Coronary artery (tissue), 2 donors: ENCODE measurements at places on chromosomes 4 and X.

DNA sequence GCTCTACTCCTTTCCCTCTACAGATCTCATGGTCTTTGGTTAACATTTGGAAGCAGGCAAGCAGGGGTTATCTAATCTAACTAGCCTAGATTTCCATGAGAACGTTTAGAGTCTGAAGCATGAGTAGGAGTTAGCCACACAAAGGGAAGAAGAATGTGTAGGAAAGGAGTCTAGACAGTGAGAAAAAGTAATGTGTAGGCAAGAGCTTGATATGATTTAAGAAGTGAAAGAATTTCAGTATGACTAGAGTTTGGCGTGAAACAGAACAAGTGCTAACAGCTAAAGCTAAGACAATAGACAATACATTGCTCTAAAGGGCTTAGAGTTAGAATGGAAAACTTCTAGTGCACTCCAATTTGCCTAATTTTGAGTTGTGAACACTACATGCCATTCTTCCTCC, 10.8 kb downstream of the CXCL8 start:
- no peak for DNase-seq

- DNase-seq: no peak
Measured at GRCh38 chr4:125739760-125740159, 425.0 kb downstream of the FAT4 start.

DNA sequence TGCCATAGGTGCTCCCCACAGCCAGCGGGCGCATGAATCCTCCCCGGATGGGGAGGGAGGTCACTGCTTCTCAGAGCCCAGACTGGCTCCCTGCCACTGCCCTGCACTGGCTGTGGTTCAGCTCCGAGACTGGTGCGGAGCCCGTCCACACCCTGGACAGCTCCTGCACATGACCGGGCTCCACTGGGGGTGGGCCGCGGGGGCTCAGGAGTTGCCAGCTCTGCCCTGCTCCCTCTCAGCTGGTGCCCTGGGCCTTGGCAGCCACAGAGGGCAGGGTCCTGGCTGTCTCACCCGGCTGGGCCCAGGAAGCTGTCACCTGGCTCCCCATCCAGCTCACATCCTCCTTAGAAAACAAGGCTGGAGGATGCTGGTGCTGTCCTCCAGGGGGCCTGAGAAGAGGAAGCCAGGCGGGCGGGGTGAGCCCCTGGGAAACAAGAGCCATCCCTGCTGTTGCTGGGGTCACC, 64.9 kb upstream of the ADRA2C start:
- DNase-seq: no peak

DNA sequence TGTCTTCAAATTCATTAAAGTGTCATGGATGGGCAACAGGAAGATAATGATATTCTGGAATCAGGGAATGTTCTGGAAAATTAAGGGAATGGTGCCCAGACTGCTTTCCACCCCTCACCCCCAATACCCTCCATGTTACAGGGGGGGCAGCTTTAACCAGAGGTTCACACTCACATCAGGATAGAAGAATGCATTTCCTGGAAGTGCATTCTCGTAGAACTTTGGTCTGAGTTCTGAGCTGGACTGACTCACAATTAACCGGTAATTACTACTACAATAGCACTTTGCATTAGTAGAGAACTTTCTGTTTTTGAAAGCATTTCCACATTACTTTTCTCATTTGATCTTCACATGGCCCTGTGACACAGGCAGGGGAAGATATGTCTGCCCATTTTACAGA, 52.5 kb upstream of the SHISA3 start:
- no peak for DNase-seq

- no peak for DNase-seq
Measured at GRCh38 chr4:108042927-108043326, 53.2 kb downstream of the HADH start.

DNA sequence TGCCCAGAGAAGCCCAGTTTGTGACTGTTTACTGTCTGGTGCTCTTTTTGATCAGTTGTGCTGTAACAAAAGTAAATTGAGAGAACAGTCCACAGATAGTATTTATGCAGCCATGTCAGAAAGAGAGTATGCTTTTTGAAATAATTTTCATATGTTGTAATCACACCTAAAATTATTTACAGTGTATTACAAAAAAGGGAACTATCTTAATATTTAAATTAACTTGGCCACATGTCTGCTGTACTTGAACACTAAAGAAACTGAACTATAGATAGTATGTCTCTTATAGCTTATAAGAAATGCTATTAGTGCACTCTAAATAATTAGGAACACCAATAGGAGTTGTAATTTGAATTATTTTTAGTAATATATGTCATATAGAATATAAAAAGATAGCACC, 30.2 kb downstream of the KIAA0232 start:
- DNase-seq: no peak

DNA sequence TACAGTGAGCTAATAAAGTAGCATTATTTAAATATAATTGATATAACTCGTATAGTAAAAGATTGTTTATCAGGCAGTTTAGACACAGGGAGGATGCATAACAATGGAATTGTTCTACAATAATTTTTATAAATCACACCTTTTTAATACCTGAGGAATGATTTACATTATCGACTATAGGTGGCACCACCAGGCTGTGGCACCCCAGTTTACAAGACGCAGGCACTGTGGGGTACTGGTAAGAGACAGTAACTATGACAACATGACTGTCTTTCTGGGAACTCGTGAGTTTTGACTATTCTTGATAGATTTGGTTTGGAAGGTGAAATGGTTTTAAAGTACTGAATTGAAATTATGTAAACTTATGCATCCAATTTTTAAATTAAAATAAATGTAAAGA, 27.1 kb upstream of the STBD1 start:
- DNase-seq: no peak

DNA sequence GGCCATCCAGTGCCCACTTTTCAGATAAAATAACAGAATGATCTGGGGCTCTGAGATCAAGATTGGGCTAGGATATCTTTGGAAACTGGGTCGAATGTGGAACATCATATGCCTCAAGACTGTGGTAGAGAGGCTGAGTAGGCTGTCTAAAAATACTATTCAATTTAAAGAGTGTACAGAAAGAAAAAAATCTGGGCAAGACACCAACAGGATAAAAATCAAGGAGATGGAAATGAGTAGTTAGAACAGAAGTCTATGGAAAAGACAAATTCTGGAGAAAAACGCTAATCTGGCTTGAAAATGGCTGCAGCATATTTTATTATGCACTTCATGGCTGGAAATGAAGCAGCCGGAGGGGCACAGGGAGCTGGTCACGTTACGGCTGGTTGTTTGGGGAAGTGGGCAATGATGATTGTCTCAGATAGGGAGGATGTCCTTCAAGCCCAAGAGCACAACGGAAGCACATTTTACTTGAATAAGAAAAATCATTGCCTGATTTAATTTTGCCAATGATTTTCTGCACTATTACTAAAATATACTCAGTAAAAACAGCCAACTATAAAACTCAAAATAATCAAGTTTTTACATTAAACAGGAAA, 27.1 kb upstream of the MAPK10 start:
- no peak for DNase-seq

- no peak for DNase-seq
Measured at GRCh38 chr4:88674565-88674964, 23.1 kb downstream of the NAP1L5 start.

DNA sequence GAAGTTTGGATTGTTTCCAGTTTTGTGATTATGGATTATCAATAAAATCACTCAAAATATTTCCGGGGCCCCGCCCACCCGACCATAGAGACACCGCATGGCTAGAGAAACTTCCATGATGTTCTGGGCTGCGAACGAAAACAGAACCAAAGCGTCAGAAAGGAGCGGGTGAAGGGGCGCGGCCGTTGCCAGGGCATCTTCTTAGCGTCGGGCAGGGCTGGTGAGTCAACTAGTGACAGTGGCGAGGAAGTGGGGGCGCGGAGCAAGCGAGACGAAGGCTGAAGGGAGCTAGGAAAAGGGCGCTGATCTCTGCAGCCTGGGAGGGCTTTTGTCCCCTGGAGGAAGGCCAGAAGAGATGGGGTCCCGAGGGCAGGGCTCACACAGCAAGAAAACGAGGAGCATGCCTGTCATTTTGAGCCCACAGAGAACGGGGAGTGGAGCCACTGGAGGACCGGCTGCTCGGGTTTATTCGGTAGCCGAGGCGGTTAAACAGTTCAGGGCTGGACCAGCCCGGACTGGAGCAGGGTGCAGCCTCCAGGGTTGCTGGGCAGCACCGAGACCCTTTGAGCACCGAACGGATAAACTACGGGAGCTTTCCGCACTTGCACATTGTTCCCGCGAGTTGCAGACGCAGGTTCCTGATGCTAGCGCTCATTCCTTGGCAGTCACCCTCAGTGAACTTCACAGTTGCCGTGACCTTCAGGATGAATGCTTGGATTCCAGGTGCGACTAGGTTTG, 298.1 kb upstream of the TRPC5 start:
- no peak for DNase-seq

DNA sequence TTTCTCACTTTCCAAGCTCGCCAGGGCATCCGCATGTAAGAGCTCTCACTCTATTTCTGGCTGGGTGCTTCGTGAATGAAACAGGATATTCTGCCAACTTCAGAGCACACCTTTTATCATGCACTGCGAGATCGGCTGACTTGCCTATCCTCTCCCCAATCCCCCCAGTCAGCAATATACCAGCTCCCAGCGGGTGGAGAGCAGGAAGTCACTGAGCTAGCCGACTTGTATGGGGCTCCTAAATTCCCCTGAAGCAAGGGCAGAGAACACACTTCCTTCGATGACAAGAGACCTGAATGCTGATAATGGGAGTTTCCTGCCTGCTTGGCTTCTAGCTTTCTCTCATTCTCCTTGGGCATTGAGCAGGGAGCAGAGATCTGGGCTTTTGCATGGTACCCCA, 33.8 kb upstream of the MAMLD1 start:
- DNase-seq: no peak

- DNase-seq: no peak
Measured at GRCh38 chr4:39905656-39906055, 72.1 kb downstream of the PDS5A start.

GRCh38 chr4:181517491-181517890, 725.7 kb upstream of the TENM3 start:
- no peak for DNase-seq

GRCh38 chr4:168248176-168248710, 70.3 kb downstream of the DDX60 start:
- DNase-seq: no peak

GRCh38 chr4:24690436-24690835, 104.9 kb upstream of the SOD3 start:
- DNase-seq: no peak

GRCh38 chr4:14769993-14770392, 232.3 kb upstream of the CPEB2 start:
- DNase-seq: no peak

DNA sequence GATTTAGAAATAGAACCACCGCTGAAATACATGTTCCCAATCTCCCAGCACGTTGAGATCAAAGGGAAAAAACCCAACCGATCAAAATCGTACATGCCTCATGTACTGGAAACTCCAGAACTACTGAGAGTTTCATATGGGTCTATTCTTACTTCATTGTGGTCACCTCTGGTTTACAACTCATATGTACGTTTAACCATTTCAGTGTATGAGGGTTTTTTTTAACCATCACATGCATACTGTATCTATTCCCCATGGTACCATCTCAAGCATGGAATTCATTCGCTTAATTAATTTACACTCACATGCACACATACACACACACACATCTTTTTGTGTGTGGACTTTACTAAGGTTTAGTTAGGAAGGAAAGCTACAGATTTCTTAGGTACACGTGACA, 46.0 kb upstream of the CLNK start:
- no peak for DNase-seq

DNA sequence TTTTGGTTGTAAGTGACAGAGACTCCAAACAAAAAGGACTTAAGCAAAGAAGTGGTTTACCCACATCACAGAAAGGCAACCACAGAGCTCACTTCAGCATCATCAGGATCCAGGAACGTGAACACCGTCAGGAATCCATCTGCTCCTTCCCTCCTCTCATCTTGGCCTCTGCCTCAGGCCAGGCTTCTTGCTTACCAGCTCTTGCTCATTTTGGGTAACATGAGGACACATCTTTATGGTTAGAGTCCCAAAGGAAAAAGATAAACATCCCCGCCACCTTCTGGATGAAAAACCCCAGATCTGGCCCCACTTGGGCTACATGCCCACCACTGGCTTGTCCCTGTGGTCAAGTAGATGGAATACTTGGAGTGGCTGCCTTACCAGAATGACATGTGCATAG, 176.8 kb upstream of the RPL34 start:
- no peak for DNase-seq

DNA sequence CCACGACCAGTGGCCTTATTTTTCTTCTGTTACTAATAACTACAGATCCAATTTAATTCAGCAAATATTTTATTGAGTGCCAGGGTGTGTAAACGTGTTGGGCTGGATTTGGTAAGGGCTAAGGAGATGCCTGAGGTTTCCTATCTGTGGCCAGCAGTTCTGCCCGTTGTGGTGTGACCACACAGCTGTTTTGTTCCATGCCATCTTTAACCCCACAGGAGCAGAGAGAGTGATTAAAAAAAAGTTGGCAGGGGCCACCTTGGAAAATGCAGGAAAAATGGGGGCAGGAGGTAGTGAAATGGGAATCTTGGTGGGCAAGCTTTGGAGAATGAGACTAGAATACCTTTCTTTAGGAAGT, 1.1 kb downstream of the PLAC8 start:
- no peak for DNase-seq

GRCh38 chr4:11050766-11051165, 366.2 kb upstream of the CLNK start:
- DNase-seq: no peak

- no peak for DNase-seq
Measured at GRCh38 chr4:65738134-65738533, 67.8 kb upstream of the EPHA5 start.
